ENCODE measurements at places on chromosomes 2 and 18.

GRCh38 chr18:50424877-50425690 is 50.2 kb downstream of the SKA1 start:
- DNase-seq: no peak

GRCh38 chr2:29597035-29597434 is 324.4 kb downstream of the ALK start:
- no peak for DNase-seq

DNA sequence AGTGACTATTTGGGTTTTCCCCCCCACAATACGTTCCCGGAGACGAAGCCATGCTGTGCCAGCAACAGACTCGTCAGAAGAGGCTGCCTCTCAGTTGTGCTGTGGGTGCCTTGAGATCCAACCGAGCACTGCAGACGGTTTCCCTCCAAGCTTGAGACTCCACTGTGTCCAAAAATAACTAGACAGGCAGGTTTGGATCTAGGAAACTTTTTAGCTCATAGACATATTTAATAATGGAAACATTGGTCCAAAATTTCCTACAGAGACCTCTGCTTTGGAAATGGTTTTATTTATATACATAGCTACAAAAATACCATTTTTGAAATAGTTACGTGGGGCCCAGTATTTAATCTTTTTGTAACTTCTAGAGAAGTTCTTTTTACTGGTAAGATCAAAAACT is 63.1 kb upstream of the SPATS2L start:
- no peak for DNase-seq

- DNase-seq: no peak
Measured at GRCh38 chr18:42401131-42401673, 446.2 kb downstream of the PIK3C3 start.

DNA sequence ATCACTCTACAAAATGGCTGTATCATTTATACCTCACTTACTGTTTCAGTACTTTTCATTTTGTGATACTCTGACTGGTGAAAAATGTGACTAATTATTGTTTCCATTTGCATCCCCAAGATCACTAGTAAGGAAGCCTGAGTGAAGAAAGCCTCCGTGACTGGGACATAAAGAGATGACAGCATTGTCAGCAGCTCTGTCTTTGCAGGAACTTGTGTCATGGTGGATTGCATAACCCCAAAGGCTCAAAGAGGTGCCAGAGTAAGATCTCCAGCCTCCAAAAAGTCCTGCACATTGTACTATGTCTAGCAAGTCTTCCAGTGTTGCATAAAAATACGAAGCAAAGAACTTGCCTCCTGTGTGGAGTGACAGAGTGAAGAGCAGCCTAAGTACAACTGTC is 187.5 kb upstream of the CRIM1 start:
- no peak for DNase-seq

DNA sequence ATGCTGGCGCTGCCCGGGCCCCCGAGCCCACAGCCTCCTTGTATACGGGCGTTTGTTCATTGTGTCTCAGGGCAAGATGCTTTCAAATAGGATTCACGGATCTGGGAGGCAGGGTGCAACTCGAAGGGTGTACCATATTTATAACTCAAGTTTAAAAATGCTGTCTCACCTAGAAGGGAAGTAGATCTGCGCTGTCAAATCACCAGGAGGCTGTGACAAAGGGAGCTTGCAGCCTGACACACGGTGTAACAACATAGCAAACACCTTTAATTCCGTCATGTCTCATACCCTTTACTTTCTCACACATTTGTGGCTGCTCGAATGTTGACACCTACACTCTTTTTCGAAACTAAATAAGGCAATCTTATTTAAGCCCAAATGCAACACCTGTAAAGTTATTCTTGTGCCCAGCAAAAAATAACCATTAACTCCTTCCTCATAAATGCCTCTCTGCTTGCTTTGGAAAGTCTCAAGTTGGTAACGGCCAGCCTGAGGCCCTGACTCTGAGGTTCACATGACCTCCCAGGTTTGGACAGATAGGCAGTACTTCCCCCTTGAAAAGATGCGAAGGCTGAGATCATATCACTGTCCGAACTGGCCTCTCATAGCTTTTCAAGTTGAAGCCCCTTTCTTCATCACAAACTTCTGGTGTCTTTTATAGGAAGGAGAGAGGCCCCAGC is 11.6 kb downstream of the ZEB2 start:
- DNase-seq: no peak

DNA sequence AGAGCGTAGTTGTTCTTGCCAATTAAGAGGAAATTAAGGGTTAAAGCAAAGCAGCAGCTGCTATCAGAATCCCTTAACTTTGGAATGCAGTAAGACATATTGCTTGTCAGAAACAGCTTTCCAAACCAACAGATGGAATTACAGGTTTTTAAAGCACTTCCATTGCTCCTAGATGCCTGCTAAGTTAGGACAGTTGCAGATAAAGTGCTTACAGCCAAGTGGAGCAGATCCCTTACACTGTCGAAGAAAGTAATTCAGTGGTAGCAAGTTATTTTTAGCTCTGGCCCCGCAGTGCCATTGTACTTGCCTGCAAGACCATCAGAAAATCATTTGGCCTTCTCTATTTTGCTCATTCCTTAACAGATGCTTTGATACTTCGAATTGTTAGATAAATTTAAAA is 5.4 kb downstream of the PDK1 start:
- DNase-seq: no peak

- no peak for DNase-seq
Measured at GRCh38 chr18:13544953-13545352, 181.4 kb downstream of the FAM210A start.

GRCh38 chr2:215454519-215455246 is 18.8 kb upstream of the FN1 start:
- DNase-seq: no peak

DNA sequence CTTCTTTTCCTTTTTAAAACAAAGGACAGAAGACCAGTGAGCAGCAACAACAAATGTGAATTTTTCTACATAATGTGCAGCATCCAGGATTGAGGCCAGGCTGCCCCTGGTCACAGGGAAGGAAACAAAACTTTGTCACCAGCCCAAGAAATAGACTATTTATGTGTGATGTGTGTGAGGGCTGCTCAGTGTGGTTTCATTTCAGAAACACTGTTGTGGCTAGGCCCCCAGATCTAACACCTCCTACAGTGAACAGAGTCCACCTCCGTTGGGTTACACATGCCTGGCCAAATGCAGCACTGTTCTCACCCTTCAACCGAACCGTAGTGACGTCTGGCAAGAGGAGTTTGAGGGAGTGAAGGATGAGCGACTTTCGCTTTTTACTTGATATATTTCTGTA is 146.3 kb upstream of the RIOK3 start:
- DNase-seq: no peak

GRCh38 chr2:9735335-9735734 is 104.5 kb upstream of the YWHAQ start:
- no peak for DNase-seq

- no peak for DNase-seq
Measured at GRCh38 chr2:18369760-18370159, 190.7 kb downstream of the RDH14 start.

- DNase-seq: no peak
Measured at GRCh38 chr2:1907291-1907690, 163.0 kb upstream of the PXDN start.

- no peak for DNase-seq
Measured at GRCh38 chr18:44437603-44438002, 243.1 kb upstream of the SETBP1 start.

GRCh38 chr2:121999264-121999663 is 243.8 kb downstream of the TSN start:
- no peak for DNase-seq

GRCh38 chr18:50632895-50633515 is 73.1 kb downstream of the MAPK4 start:
- DNase-seq: no peak

GRCh38 chr2:197249381-197250083 is 61.0 kb downstream of the ANKRD44 start:
- DNase-seq: no peak

DNA sequence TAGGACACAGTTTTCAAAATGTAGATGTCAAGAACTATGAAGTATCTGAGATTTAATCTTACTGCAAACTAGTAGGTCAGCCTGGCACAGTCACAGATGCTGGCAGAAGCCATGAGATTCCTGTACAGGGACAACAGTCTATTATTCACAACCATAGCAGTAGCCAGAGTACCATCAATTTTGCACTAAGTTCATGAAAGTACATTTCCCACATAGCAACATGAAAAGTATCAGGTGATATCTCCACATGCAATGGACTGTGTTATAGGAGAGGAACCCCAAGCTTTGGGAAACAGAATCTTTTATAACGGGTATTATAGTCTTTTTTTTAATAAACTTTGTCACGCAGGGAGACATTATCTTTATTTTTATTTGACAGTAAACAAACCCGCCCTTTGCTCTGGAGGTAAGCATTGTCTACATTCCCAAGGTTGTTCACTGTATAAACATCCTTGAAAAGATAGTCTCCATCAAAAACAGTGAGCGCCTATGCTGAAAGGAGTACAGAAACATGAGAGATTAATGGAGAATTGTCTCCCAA is 33.4 kb upstream of the DPP4 start:
- DNase-seq: no peak

DNA sequence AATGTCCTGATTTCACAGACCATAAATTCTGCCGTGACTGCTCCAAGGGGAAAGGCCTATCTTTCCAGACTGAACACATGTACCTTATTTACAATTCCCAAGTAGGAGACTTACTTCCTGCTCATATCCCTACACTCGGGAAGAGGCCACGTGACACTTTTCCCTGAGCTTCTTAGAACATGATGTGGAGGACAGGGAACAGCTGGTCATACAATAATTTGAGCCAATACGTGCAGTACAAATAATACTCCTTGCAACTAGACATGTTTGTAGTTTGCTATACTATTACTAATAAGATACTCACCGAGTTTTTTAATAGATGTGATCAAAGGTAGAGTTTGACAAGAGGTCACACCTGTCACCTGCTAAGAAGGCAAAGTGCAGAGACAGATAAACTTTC is 256.4 kb downstream of the SP3 start:
- no peak for DNase-seq

DNA sequence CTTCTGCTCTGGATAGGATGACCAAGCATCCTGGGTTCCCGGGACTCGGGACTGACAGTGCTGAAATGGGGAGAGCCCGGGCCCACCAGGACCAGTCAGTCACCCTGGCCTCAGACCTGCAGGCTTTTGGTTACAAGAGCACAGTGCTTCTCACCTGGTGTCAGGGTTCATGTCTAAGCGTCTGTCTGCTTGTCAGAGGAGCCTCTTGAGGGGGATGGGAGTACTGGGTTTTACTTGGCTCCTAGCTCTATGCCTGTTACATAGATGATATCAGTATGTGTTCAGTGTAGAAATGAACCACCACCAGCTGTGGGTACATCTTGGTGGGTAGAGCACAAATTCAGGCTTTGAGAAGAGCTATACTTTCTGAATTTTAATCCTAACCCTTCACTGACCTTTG is 29.9 kb downstream of the PCARE start:
- no peak for DNase-seq

- no peak for DNase-seq
Measured at GRCh38 chr2:190649798-190650390, 1.0 kb downstream of the NAB1 start.

DNA sequence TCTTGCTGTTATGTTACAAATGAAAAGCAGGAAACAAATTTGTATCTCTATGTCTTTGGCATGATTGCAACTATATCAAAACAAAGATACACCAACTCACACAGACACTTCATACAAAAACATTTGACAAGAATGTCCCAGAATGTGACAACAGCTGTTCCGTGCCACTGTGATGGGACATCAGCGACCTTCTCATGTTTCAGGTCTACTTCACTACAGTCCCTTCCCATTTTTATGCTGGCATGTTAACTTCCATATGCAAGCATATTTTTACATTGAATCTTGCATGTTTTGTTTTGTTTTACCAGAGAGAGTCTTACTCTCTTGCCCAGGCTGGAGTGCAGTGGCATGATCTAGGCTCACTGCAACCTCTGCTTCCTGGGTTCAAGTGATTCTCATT is 71.2 kb downstream of the STK25 start:
- DNase-seq: no peak

DNA sequence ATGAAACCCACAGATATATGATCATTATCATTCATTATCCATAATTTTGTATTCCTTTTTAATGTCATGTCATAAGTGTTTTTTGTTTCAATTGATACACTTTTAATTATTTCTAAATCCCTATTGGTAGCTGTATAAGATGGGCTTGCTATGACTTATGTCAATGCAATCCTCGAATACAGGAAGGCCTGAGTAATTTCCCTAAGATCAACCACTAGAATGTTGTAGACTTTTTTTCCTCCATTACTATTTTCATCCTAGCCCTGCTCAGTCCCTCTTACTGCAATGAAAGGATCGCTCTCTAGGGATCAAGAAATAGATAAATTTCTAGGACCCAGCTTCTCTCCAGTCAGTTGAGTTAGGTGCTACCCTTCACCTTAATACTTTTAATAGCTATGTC is 186.3 kb downstream of the KCNE4 start:
- no peak for DNase-seq

GRCh38 chr2:216713691-216714336 is 18.5 kb upstream of the IGFBP5 start:
- DNase-seq: no peak

DNA sequence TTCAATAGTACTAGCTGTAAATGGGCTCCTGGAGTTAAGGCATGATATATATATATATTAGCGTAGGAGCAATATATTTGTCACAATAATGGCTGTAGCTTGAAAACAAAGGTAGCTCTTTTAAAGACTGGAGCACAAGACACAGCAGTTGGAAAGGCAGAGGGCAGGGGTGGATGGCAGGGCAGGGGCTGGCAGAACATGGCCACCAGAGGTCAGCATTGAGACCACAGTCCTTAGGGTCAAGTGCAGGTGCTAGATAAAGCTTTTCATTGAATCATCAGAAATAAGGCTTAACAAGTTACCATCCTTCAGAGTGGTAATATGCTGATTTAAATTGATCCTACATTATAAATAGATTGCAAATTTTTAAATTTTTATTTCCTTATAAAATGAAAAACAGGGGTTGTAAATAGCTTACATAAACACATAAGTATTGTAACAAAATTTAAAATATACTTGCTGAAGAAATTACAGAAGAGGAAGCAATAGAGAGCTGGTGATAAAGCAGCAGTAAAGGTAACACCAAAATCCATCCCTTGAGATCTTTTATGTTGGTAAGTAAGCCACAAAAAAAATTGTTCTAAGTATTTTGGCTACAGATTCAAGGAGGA is 161.2 kb upstream of the PIEZO2 start:
- no peak for DNase-seq

GRCh38 chr2:152122161-152122560 is 23.3 kb upstream of the CACNB4 start:
- DNase-seq: no peak

- DNase-seq: no peak
Measured at GRCh38 chr2:231929961-231930592, 3.9 kb upstream of the NPPC start.

All from activated naive CD4-positive, alpha-beta T cell (primary cell).